ENCODE measurements at places on chromosomes 4 and X.

DNA sequence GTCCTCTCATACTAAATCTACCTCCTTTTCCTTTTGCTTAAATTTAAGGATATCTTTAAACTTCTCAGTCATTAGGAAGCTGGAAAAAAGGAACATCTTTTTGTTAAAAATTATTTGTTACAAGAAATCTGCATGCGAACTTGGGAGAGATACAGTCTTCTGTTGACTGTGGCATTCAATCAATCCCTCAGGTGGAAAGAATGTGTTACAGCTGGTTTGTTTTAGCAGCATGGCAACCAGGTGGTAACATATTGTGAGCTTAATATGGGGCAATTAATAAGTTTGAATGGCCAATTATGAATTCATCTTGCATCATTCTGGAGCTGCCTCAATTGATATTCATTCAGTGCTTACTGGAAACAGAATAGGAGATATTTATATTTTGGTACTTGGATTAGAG lies 135.0 kb downstream of the GC start:
- DNase-seq: no peak

- no peak for DNase-seq
Measured at GRCh38 chr4:101807351-101807750, 16.8 kb downstream of the BANK1 start.

DNA sequence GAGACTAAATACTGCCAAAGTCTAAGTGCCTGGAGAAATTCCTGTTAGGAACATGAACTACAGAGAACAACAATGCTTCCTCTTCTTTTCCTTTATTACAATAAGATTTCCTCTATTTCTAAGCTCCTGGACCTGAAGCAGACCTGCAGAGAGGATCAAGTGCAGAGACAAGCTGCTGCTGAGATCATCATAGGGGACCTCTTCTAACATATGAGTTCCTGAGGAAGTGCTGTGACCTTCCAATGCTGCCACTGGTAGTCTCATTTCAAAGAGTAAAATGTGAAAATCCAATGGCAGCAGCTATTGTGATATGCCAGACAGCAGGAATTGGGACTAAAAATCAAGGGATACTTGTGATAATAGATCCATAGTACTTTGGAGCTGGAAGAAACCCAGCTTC lies 28.0 kb downstream of the CCNG2 start:
- no peak for DNase-seq

- no peak for DNase-seq
Measured at GRCh38 chr4:67996127-67996526, 32.8 kb upstream of the TMPRSS11A start.

- DNase-seq: no peak
Measured at GRCh38 chr4:156778093-156778492, 193.5 kb downstream of the PDGFC start.
